ENCODE measurements at places on chromosomes 3 and 15.

DNA sequence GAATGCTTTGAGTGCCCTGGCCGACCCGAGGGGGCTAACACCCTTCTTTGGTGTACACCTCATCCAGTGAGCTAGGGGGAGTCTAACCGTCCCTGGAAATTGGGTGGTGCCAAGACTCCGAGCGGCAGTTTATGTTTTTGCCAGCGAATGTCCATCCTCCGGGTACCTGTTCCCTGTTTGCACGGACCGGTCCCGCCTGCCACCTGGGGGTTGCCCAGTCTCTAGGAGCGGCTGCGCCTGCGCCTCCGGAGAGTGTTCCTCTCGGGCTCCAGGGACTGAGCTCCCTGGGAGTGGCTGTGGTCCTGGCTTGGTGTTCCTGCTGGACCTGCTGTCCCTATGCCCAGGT is 913 bp upstream of the WNT7A start:
- DNase-seq: no peak

DNA sequence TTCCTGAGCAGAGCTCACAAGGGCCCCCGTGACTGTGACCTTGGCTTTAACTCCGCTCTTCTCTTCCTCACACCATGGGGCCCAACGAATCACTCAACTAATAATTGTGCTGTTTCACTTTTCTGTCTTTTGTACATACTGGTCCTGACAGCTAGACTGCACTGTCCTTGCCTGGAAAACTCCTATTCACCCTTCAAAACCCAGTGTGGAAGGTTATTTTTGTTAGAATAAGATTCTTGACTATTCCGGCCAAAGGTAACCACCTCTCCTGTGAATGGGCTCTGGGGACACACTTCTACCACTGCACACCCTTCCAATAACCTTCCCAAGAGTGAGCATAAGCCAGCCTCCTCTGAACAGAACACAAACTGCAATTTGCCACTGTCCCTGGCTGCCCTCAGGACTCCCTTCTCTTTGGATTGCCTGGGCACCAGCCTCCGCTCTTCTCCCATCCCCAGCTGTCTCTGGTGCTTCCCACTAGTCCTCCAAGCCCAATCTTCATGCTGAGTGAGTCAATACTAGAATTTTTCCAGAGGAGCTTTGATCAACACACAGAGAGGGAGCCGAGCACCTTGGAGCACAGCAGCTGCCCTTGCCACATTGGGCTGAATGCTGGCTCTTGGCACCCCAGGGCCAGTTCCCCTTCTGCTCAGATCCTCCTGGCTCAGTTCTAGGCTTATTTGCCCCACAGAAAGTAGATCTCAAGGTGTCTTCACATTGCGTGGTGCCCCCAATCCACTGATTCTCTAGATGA is 2.1 kb downstream of the SCN5A start:
- no peak for DNase-seq

DNA sequence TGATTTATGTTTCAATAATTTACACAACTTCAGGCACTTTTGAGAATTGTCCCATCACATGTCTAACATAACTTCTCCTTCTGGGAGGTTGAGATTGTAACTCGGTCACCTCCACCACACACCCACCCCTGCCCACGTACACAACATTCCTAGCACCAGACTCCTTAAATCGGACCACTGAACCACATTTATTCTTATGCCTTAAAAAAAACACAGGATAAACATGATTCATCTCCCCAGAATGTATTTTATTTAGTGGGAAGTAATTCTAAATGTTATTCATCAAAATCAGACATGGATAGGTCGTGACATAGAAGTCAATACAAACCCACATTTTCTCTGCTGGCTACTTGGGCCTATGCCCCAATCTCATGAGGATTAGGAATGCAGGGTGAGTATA is 3.0 kb downstream of the SNTN start:
- no peak for DNase-seq

DNA sequence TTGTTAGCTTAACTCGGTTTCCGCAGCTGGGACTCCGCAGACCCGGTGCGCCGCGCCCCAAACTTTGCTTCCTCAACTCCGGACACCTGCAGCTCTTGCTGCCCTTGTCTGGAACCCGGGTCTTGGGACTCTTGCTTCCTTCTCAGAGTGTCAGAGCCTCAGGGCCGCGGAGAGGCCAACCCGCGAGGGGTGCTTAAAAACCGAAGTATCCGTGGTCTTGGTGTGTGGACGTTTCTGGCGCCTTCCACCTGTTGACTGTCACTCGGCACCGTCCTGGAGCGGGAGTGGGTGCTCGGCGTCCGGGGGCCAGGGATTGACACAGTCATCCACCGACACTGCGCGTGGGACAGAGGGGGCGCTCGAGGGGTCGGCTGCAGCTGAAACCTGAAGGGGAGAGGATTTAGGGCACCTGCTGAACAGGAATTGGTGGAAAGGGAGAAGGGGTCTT is 386 bp downstream of the SQOR start:
- no peak for DNase-seq

GRCh38 chr15:80695911-80696661 is 976 bp downstream of the ABHD17C start:
- no peak for DNase-seq

DNA sequence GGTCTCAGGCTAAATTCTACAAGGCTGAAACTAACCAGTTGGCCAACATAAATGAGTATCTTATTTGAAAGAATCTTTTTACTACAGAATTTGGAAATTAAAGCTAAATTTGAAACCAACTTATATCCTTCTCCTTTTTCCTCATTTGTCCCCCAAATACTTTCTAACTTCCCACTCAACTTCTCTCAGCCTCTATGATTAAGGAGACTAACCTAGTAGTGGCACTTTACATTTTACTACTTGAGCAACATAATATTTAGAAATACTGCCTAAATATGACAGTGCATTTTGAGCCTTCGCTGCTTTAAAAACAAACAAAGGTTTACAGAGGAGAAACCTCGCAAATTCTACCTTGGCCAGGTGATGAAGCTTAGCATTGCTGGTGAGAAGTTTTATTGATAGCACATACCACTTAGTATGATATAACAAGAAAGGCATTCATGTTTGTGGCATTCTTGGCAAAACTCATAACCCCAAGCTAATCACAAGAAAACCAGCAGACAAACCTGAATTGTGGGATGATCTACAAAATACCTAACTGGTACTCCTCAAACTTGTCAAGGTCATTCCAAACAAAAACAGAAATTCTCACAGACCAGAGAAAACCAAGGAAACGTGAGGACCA is 432.1 kb upstream of the CFAP20DC start:
- no peak for DNase-seq

- DNase-seq: no peak
Observed at GRCh38 chr3:39705351-39705900, 104.0 kb upstream of the MYRIP start.
